B cell (primary cell): ENCODE measurements at places on chromosomes 2 and 18. TPM values are rescaled to one million over a fixed set of nuclear protein-coding genes. Genes with fewer than 3 reads are reported as not detected.

Gene SP110
- 124 and 162 TPM in 2 replicates for polyA plus RNA-seq

Gene GREB1
- 0.04 and 0.07 TPM in 2 replicates for polyA plus RNA-seq

Gene SCN1A
- polyA plus RNA-seq = 0.03 TPM in 1 of 2 replicates, not detected in the other

Gene SERPINB10
- polyA plus RNA-seq = not detected in 2 replicates

Gene GALNT13
- not detected in 2 replicates for polyA plus RNA-seq

Gene IL36G
- not detected in 2 replicates for polyA plus RNA-seq

Gene PTH2R
- polyA plus RNA-seq = 0.09 and 0.34 TPM in 2 replicates

Gene CFAP65
- not detected in 2 replicates for polyA plus RNA-seq
